ENCODE measurements at places on chromosomes 13 and 19.

DNA sequence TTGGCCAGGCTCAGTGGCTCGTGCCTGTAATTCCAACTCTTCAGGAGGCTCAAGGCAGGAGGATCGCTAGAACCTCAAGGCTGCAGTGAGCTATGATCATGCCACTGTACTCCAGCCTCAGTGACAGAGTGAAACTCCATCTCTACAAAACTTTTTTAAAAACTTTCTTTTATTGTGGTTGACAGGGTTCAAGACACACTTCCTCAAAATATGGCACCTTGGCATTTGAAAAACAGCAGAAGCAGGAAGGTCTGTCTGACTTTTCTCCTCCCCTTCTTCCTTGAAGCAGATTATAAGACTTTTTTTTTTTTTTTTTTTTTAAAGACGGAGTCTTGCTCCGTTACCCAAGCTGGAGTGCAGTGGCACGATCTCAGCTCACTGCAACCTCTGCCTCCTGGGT is 100.3 kb downstream of the TM9SF2 start:
- no peak for DNase-seq

DNA sequence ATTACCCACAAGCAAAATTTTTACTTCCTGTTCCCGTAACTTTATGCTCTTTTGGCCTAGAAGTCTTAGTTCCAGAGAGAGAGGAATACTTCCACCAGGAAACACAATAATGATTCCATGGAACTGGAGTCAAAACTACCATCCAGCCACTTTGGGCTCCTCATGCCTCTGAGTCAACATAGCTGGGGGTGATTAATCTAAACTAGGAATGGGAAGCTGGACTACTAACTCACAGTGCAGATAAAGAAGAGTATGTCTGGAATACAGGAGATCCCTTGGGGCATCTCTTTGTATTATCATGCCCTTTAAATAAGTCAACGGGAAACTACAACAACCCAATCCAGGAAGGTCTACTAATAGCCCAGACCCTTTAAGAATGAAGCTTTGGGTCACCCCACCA is 8.9 kb upstream of the ELF1 start:
- no peak for DNase-seq

GRCh38 chr19:12669270-12670158 is 2.9 kb downstream of the WDR83 start:
- peak; percentile 53 for DNase-seq

- no peak for DNase-seq
Measured at GRCh38 chr13:37510441-37510840, 88.1 kb downstream of the POSTN start.

GRCh38 chr13:43929947-43930346 is 50.2 kb downstream of the LACC1 start:
- no peak for DNase-seq

GRCh38 chr19:36775768-36776167 is 3.2 kb upstream of the ZNF850 start:
- DNase-seq, result no peak

DNA sequence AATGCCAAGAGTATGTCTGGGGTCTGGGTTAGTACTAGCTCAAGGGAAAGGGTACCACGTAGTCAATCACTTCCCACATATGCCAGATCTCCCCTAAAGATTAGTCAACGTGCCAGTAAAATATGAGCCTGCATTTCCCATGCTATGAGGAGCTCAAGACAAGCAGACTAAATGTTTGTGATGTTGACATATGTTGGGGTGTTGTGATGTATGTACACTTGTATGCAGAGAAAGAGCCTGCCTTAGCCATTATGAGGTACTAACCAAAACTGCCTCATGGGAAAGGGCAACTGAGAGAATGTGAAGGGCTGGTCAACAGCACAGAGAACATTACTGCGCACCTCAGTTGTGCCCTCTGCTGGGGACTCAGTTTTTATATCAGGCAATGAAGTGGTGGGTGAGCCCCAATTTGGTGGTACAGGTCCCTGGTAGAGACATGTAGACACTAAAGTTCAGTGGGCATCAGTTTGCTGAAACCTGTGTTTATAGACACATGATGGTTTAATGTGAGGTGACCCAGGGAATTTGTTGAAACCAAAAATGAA is 287.0 kb downstream of the DCT start:
- no peak for DNase-seq

GRCh38 chr13:26074706-26075105 is 22.9 kb upstream of the SHISA2 start:
- no peak for DNase-seq

GRCh38 chr19:40503320-40503695 is 36.5 kb downstream of the SPTBN4 start:
- DNase-seq, result no peak

Measured in stimulated activated CD4-positive, alpha-beta T cell treated with anti-CD3 and anti-CD28 coated beads, Interleukin-1b, Interleukin-23, amount 100 ng/mL, for 1 hour (primary cell).